Retinal pigment epithelial cell (primary cell): ENCODE measurements at places on chromosomes 11 and 22.

DNA sequence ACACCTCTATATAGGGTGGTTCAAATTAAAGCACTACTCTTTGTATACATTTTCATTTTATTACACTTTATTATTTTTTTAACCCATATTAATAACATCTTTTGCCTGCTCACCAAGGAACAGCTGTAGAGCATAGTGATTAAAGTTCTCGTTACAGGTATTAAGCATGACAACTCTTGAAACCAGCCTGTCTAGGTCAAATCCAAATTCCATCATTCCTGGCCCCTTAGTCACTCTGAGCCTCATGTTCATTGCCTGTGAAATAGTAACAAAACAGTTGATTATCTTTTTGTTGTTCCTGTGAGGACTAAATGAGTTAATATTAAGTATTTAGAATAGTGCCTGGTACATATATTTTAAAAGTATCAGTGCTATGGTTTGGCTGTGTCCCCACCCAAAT, 334.5 kb downstream of the RAB38 start:
- peak; percentile 35 for DNase-seq

DNA sequence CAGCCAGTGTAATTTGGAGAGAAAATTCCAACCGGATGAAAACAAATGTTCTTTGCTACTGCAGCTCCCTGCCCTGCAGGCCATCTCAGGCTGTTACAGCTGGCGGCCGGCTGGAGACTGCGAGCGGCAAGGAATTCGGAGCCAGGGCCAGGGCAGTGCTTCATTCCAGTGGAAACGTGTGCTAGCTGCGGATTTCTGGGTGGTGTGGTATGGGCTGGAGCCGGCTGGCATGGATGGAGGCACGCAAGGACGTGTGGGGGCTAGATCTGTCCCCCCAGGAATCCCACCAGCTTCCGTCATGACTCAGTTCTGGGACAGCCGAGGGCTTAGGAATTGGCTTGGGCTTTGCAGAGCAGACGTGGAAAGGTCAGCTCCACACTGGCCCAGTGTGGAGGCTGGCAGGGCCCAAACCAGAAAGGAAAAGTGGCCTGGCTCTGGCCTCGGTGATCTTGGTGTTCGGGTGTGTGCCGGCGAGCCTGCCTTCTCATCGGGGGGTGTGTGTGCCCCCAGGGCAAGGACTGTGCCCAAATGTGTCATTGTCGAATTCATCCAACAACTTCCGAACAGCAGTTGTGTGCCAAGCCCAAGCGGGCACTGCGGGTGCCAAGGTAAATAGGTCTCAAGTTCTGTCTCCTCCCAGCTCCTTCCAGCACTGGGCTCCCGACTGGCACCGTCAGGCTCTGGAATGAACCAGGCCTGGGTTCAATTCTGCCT, 48.1 kb upstream of the SHISAL1 start:
- no peak for DNase-seq

DNA sequence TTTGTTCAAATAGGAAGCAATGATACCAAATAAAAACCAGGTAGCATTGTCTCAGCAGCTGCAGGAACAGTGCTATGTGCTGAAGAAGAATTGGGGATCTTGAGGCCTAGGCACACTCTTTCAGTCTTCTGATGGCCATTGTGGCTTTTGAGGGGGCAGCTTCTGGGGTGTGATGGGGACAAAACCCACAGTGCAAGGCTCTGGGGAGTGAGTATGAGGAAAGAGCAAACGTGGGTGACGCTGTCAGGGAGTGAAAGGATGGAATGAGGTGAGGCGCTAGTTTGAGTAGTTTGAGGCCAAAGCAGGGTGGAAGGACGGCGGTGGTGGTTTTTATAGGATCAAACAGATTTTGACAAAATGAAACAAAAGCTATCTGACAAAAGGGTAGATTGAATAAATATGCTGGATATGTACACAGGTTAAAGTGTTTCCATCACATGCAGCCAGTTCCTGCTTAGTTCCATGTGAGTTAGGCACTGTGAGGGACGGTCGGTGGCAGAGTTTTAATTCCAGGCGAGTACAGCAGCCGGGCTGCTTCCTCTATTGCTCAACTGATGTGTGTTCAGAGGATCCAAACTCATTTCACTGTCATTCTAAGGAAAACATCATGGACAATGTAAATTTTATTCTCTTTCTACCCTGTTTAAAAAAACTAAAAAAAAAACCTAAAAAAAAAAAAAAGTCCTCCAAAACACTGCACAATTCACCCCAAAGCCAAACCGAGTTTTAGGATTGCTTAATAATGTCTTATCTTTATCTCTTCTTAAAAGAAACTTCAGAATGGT, 18.9 kb downstream of the ADAMTS15 start:
- no peak for DNase-seq

DNA sequence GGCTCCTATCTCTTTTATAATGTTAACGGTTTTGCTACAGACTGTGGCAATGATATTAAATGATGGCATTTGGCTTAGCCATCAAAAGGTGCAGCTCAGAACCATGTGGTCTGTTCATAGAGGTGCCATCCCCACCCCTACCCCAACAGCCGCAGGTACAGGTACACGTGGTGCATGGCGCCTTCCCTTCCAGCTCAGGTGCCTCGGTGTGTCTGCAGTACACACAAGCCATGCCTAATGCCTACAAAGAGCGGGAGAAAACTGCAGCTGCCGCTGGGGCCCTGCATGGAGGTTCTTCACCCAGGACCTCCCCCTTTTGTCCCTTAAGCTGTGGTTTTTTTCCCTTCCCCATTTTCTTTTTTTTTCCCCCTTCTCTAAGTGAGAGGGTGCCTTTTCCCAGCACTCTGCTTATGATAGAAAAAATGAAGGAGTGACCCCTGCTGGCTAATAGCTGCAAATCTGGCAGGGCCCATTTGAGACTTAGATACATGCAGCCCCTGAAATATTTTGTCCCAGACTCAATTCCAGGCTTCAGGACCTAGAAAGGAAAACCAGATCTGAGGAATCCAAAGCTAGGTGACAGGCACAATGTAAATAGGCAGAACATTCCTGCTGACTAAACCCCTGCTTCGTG, 6.5 kb downstream of the OR52M1 start:
- no peak for DNase-seq

DNA sequence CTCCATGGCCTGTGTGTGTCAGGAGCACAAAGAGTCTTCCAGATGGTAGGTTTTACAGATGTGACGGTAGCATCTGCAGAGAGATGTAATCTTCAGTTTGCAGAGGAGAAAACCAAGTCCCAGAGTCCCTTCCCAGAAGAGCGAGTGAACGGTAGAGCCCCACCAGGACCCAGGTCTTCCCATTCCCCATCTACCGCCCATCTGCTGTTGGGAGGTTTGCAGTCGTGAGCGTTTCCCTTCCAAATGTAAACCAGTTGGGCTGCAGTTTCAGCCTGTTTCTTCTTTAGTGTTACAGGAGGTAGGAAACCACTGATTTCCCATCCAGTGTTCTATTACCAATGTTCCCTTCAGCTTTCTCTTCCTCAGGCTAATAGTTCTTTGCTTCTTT, 24.0 kb downstream of the PANX1 start:
- DNase-seq = no peak

DNA sequence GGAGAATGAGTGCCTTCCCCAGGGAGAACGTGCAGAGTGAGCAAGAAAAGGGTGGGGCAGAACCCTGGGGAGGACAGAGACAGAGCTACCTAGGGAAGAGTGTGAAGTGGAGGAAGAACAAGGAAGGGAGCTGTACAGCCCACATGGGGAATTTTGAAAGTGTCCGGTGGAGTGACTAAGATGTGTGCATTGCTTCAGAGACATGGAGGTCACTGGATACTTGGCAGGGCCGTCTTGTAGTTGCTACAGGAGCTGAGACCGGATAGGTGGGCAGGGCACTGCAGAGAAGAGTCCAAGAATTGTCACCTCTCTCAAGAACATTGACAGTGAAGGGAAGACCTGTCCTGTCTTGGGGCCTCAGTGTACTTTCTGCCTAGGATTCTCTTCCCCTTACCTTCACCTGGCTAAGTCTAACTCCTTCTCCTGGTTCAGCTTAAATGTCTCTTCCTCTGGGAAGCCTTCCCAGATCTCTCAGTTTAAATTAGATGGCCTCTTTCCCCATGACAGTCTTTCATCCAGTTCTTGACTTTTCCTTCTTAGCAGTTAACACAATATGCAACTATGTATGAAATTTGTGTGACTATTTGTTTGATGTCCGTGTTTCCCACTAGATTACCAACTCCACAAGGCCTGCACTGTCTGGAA, 9.2 kb upstream of the P2RY6 start:
- DNase-seq = no peak

- DNase-seq = no peak
These were observed 12.2 kb downstream of the CTTN start for GRCh38 chr11:70410276-70411205.

- no peak for DNase-seq
These were observed 795 bp upstream of the MSANTD4 start for GRCh38 chr11:106022795-106023275.

DNA sequence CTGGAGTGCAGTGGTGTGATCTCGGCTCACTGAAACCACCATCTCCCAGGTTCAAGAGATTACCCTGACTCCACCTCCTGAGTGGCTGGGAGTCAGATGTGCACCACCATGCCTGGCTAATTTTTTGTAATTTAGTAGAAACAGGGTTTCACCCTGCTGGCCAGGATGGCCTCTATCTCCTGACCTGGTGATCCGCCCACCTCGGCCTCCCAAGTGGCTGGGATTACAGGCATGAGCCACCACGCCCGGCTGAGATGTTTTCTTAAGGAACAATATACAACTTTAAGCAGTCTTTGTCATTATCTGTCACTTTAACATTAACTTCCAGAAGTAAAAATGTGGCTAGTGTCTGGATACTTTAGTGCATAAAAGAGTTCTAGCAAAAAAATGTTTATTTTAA, 272.6 kb upstream of the FAT3 start:
- DNase-seq = no peak

- no peak for DNase-seq
These were observed 77.7 kb downstream of the C22orf31 start for GRCh38 chr22:28983788-28984441.

GRCh38 chr11:122692444-122692843, 36.9 kb downstream of the UBASH3B start:
- no peak for DNase-seq

DNA sequence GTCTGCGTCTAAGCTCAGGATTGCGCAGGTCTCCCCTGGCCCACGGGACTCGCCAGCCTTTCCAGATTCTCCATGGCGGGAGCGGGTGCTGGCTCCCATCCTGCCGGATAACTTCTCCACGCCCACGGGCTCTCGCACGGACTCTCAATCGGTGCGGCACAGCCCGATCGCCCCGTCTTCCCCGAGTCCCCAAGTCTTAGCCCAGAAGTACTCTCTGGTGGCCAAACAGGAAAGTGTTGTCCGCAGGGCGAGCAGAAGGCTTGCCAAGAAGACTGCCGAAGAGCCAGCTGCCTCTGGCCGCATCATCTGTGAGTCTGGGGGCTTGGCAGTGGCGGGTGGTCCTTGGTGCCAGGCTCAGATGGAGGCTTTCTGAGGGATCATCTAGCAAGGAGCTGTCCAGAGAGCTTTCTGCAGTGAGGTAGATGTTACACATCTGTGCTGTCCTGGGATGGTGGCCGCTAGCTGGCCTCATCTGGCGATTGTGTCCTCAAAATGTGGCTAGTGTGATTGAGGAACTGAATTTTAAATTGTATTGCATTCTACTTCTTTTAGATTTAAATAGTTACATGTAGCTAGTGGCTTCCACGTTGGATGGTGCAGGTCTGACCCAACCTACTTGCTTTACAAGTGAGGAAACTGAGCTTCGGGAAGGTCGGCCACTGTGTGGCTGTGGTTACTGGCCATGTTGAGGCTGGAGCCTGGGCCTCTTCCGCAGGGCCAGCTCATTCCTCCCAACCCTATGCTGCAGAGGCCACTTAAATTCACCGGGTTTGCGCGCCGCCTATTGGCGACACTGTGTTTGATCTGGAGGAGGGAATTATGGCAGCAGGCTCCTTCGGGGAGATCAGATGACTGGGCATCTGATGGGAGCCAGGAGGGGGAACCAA, 6.7 kb downstream of the INCENP start:
- no peak for DNase-seq

GRCh38 chr11:60282286-60282685, 1.8 kb downstream of the MS4A4A start:
- no peak for DNase-seq

DNA sequence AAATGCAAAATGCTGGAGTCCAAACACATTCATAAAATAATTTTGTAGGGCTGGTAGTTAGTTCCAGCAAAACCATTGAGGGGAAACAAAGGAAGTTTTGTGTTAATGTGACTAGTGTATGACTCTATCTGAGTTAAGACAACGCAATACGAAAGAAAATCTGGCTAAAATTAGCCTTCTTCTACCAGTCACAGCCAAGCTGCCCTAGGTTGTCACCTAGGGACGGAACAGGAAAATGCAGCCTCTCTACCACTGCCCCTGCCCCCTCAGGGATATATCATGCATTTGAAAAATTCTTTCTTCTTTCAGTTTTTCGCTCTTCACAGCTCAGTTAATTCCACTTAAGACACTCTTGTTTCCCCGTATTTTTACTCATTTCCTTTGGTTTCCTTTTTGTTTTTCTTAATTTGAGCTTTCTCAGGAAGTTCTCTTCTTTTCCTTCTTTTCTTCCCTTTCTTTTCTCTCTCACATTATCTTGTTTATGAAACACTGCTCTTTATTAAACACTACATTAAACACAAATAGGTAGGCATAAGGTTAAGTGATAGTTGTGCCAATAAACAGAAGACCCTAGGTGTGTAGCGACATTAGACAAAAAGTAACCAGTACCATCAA, 30.6 kb downstream of the KIRREL3 start:
- no peak for DNase-seq

GRCh38 chr22:29129808-29130140, 56.9 kb downstream of the KREMEN1 start:
- DNase-seq = no peak
